ENCODE measurements at places on chromosomes 12 and 14. TPM values are rescaled to one million over a fixed set of nuclear protein-coding genes. Genes with fewer than 3 reads are reported as not detected.

GRCh38 chr14:71705460-71705859 is 226.8 kb upstream of the RGS6 start:
- no peak for DNase-seq

DNA sequence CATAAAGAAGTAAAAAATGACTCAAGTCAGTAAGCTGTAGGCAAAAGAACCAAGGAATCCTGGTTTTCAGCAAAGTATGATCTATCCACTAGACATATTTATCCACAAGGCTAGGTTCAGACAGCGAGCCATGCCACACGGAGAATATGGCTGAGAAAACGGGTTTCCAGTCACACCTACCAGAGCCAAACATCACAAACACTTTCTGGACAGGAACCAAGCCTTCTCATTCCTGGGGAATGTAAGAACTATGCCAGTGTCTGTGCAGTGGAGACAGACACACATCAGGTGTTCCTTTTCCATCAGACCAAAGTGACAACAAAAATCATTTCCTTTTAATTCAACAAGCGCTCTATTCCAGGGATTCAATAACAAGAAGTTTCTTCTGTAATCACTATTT is 41.1 kb downstream of the AREL1 start:
- DNase-seq = no peak

DNA sequence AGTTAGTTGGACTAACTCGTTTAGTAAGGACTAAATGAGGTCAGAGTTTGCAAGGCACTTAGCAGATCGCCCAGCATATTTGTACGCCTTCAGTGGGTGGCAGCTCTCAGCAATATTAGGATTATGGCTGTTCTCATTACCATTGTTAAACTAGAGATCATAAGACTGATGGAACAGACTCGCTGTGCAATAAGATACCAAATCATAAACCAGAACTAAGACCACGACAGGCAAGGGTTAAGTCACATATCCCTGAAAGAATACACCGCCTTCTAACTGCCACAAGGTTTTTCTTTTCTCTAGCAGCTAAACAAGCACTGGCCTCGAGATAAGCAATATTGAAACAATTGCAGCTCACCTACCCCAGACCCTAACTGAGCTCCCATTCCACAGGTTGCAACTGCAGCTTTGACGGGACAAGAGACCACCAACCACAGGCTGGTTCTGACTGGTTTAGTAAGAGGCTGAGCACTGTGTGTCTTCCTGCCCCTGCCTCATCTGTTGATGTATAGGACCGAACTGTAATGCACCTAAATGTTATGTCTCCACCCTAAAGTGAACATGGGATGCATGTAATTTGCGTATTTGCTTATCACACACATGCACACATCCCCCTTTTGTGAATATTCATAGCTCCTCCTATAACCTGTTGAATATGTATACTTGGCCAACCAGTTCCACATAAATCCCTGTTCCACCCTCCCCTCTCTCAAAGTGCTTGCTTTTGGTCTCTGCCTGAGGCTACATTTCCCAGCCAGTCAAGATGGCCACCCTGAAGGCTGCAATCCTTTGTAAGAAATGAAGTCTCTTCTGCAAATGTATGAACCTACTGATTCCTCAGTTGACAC is 153.2 kb downstream of the CALM1 start:
- DNase-seq = no peak

- DNase-seq = peak; percentile 82
Observed at GRCh38 chr12:77324763-77325468, 259.5 kb upstream of the E2F7 start.

PPP1R1A gene
- polyA plus RNA-seq = 62.3 TPM

GPR65 gene
- 0.49 TPM for polyA plus RNA-seq

DNA sequence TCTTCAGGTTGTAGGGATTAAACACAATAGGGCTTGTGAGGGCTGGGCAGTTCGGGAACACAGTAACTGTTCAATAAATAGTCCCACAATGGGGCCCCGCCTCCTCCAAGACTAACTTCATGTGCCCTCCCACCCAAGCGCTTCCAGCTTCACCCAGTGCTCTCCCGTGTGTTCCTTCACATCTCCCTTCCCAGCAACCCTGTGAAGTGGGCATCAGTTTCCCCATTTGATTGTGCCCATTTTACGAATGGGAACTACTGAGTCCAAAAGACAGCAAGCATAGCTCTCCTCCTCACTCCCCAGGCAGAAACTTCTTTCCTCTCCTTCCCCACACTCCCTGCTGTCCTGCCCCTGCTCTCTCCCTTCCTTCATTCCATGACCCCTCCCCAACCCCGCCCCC is 6.2 kb upstream of the TRPV4 start:
- no peak for DNase-seq

- DNase-seq = no peak
Observed at GRCh38 chr12:25482625-25483024, 70.5 kb downstream of the LMNTD1 start.

DNA sequence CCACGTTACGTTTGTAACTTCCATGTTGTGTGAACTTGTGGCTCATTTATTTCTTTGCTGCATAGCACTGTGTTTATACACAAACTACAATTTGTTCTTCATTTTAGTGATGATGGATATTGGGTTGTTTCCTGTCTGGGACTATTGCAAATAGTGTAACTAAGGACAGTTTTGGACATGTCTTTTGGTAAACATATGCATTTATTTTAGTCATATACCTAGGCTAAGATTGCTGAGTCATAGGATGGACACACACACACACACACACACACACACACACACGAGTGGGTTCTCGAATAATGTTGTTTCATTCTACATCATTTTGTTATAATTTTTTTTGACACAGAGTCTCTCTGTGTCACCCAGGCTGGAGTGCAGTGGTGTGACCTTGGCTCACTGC is 123.5 kb upstream of the CAND1 start:
- DNase-seq = no peak

GRCh38 chr12:20248646-20249045 is 119.7 kb upstream of the PDE3A start:
- no peak for DNase-seq

DNA sequence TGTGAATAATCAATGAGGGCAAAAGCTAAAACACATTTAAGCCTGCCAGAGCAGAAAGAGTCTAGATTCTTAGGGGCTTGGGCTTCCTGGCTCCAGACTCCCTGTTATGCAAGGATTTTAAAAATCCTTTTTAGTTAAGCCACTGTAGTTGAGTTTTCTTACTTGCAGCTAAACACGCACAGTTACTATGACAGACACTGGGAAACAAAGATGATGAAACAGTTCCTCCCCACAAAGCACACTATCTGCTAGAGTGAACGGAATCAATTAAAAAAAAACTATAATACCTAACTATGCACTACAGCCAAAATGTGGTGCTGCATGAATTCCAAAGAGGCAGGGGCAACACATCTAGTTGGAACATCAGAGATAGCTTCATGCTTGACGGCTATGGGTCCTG is 28.2 kb downstream of the RPS6KA5 start:
- DNase-seq = no peak

GRCh38 chr12:14390870-14391530 is 25.5 kb downstream of the ATF7IP start:
- DNase-seq = no peak

DUSP6 gene
- polyA plus RNA-seq = 60.6 TPM

DNA sequence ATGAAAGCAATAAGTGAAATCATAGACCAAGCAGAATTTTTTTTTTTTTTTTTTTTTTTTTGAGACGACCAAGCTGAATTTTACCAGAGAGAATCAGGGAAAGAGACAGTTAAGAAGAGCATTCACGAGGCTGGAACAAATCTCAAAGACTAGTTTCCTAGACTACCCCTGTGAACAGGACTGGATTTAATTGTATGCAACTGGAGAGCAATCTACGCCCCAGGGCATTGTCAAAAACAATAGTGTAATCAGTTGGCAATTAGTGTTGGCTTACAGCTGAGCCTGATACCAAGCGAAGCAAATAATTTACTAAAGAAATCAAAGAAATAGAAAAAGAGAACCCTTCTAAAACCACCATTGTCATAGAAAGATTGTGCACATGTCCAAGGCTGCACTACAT is 232.9 kb upstream of the CPNE8 start:
- DNase-seq = no peak

- DNase-seq = no peak
Observed at GRCh38 chr12:120267736-120268135, 2.2 kb upstream of the PXN start.

DNA sequence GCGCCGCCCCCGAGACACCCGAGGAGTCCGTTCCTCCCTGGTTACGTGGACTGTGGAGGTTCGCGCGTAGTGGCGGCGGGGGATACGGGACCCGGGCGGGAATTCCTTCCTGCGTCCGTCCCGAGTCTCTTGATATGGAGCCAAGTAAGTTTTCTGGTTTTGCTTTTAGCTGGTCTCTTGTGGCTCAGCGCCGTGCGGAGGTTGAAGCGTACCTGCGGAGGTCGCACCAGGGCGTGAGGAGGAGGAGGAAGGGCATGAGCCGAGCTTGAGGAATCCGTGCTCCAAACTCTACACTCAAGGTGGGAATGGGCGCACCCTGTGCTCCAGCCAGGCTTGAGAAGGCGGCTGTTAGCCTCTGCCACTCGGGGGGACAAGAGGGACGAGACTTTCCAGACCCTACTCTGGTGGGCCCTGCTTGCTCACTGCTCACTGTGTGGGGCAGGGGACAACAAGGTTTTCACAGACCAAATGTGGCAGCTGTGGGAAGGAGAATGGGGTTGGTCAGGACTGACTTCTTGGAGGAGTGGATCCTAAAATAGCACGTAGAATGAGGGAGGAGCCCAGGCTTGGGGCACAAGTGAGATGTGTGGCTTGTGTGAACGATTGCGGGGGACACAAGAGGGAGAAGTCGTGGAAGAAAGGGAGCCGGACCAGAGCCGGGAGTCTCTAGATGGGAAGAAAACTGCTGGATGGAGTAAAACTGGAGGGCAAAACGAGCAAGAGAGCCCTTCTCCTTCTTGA is 577 bp downstream of the ATG101 start:
- no peak for DNase-seq

DNA sequence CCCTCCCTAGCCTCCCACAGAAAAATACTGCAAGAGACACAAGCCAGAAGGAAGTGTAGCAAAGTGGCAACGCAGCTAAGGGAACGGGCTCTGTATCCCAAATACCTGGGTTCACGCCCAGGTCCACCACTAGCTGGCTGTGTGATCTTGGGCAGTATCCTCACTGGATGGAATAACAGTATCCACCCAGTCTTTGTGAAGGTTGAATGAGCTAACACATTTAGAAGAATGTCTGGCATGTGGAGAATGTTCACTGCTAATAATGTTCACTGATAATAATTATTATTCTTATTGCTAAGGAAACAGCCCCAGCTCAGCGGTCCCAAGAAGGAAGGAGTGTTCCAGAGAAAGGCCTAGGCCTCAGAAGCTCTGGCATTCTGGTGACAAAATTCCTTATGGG is 70.9 kb downstream of the VWF start:
- DNase-seq = no peak
